Stimulated activated CD4-positive, alpha-beta T cell treated with anti-CD3 and anti-CD28 coated beads, Interleukin-4, amount 100 ng/mL, for 48 hours (primary cell): ENCODE measurements at places on chromosomes 6 and 20.
A peak's percentile ranks its signal among the peaks of the same experiment; 100 is the strongest.

DNA sequence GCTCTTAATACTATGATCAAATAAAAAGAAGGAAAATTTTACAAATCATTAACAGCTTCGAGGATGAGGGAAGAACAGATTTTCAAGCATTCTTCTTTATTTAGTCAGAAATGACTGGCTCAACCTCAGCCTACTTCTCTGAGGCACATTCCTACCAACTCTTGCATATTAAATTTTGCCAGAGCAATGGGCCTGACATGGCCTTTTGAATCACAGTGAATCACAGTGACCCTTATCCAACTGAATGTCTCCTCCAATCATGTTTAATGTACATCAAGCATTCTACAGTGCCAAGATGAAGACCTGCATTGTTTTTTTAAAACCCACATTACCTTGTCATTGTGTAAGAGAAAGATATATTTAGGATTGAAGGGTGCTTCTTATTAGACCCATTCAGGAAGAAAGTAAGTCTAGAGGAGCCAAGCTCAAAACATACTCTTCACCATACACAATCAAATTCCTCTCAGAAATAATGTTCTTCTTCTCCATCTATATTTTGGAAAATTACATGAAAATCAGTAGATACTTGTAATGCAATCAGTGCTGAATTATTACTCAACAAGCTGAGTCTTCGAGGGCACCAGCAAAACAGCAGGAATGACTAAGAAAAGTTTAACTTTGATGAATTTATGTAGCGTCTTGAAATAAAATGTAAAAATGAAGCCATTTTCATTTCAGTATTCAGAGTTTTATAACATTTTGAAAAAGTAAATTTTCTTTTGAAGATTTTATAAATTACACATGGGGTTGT, 44.1 kb upstream of the MOXD1 start:
- DNase-seq = no peak

DNA sequence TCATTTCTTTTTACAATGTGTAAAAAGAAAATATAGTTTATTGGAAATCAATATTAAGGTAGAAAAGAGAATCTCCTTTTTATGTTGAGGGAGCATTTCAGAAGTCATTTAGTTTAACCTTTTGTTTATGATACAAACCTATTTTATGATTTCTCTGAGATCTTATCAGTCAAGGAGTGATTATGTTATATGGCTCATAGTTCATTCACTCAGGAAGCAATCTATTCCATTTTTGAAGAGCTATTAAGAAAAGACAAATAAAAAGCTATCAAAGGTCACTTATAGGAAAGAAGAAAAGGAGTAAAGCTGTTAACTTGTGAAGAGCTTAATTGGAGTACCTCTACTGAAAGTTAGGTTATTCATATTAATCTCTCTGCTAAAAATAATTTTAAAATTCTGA, 526.6 kb upstream of the JAG1 start:
- no peak for DNase-seq

DNA sequence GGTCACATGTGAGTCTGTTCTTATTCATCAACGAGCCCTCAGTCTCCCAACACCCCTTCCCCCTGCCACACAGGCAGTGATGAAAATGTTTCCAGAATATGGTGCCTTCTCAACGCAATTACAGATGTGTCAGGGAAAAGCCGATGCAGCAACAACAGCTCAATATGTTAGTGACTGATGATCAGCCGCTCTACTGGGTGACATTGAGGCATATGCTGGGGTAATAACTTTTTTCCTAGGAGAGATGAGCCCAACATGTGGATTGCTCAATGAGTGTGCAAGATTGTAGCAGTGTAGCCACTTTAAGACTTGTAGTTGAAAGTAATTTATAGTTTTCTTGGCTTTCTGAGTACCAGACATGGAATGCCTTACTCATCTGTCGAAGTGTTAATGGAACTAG, 49.4 kb downstream of the DTD1 start:
- no peak for DNase-seq

- no peak for DNase-seq
Measured at GRCh38 chr6:93389192-93389591, 30.2 kb downstream of the EPHA7 start.

DNA sequence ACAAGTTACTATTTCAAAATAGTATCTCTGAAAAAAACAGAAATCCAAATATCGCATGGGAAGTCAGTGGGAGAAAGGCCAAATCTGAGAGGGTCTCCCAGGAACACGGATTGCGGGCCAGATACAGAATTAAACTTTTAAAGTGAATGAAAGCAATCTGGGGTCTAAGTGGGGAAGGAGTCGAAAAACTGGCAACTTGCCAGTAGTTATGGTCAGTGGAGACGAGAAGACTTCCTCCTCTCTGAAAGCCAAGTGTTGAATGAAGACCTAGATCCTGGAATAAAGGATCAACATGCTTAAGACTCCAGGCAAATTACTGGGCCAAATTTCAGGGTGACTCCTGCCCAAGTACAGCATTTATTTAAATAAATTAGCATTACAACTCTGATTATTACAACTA, 123.6 kb downstream of the BFSP1 start:
- DNase-seq = no peak

- DNase-seq = peak; percentile 1
Measured at GRCh38 chr20:5039255-5039657, 37.9 kb upstream of the SLC23A2 start.

DNA sequence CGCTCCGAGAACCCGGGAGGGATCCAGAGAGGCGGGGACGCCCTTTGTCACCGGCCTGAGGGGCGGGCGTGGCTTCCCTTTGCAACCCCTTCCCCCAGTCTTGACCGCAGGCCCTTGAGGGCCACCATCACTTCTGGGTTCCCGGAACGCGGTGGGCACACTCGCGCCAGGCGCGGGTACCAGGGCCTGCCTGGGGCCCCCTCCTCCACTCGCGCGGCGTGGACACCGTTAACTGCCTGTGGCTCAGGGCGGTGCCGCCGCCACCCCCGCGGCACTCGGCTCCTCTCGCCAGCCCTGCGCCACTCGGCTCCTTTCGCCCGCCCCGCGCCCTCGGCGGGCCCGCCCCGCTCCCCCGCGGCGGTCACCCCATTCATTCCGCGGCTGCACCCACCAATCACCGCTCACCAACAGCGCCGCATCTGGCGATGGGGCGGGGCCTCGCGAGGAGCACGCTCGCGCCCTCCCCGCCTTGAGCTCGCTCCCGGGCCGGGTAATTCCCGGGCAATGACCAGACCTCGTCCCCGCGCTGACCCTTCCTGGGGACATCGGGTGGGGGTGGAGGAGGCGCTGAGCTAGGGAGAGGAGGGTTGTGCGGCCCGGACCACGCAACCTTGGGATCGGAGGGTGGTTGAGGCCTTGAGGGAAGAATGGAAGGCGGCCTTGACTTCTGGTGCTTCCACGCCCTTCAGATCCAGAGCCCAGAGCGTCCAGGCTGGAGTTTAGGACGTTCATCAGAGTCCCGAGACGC, 10.5 kb upstream of the ELOVL5 start:
- peak; percentile 82 for DNase-seq
